CD4-positive, alpha-beta T cell treated with Interleukin-21 for 1 hour (primary cell): ENCODE measurements at places on chromosomes 12 and 14.

DNA sequence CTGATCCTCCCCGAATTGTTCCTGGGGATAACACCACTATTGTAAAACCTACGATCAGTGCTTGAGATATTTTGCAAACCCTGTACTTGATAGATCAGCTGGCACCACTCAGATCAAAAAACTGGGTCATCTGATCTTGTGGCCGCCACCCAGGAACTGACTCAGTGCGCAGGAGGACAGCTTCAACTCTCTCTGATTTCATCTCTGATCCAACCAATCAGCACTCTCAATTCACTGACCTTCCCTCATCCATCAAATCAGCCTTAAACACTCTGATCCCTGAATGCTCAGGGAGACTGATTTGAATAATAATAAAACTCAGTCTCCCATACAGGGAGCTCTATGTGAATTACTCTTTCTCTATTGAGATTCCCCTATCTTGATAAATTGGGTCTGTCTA is 4.2 kb upstream of the XPOT start:
- DNase-seq, result peak; percentile 61

DNA sequence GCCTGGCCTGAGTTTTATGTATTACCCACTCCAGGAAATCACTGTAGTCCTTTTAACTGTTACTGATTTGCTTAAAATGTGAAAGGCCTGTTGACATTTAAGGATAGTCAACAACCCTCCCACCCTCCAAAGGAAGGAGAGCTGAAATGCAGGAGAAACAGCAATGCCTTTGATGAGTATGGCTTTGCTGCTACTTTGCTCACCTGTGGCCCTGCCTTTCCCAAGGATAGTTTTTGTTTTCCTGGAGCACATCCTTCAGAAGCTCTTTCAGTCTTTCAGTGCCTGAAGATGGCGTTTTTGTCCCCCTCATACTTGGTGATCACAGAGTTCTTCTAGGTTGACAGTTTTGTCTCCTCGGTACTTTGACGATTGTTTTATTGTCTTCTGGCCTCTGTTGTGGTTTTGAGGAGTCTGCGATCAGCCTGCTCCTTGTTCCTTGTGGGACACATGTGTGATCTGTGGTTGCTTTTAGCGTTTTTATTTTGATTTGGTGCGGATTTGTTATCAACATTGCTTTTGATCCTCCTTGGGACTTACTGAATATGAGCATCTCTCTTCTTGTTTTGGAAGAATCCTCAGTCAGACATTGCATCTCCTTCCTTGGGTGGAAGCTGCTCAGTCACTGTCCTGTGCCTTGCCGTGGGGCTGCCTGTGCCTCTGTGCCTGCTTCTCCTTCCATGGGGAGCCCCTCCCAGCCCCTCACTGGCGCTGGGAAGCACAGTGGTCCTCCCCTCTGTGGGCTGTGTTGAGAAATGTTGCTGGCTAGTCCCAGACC is 17.2 kb downstream of the PACS2 start:
- DNase-seq, result no peak

DNA sequence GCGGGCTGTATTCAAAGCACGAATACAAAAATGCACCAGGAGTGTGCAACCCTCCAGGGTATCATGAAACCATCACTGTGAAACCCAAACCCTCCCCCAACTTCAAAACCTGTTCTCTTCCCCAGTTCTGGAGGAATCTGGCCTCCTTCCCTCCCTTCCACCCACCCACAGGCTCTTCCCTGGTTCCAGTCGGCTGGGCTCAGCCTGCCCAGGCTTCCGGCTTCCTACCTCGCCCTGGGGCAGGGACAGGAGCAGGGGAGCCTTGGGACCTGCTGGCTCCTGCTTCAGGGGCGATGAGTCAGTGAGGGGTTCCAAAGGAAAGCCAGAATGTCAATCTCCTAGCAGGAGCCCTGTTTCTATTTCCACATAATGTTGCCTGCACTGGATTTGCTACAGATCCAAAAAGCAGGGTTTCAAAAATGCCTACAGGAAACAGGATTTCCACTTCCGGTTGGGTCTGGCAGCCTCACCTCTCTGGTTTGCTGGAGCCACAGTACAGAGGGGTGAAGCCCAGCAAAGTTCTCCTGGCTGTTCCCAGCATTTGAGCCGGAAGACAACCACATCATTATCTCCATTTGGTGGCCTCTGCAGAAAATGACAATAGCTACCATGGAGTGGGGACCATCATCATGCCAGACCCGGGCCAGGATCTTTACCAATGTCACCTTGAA is 278.3 kb downstream of the DPF3 start:
- no peak for DNase-seq

- DNase-seq, result no peak
These were observed 118.6 kb downstream of the TRMT5 start for GRCh38 chr14:60862283-60862682.

- DNase-seq, result no peak
These were observed 505.0 kb upstream of the FLRT2 start for GRCh38 chr14:85024931-85025330.

- no peak for DNase-seq
These were observed 101.9 kb upstream of the OVCH1 start for GRCh38 chr12:29599381-29599780.

- no peak for DNase-seq
These were observed 20.9 kb upstream of the KIF26A start for GRCh38 chr14:104117341-104118005.

- peak; percentile 65 for DNase-seq
These were observed 29.3 kb upstream of the PNMA1 start for GRCh38 chr14:73743431-73743931.

DNA sequence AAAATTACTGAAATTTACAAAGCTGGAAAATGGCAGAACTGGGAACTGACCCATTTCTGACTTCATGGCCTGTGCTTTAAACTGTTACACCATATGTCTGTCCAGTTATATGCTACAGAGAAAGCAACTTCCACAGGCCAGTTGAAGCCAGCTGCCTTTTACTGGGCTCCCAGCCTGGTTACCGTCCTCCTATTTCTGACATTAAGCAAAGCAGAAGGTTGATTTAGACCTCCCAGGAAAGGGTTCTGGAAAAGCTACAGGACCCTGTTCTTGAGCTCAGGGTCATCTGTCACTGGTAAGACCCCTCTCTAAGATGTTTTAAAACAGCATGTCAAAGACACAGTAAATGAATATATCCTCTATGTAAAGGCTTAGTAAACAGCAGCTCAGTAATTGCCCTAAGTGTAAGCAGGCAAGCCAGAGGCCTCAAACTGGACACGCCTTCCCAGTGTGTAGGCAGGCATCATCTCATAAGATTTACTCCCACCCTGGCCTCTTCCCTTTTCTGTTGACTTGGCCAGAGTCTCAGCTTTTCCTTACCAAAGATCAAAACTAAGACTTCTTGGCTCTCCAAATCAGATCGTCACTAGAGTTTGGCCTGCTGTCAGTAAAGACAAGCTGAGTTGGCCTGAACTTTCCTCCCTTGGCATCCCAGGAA is 55.4 kb upstream of the RNU6-8 start:
- no peak for DNase-seq

DNA sequence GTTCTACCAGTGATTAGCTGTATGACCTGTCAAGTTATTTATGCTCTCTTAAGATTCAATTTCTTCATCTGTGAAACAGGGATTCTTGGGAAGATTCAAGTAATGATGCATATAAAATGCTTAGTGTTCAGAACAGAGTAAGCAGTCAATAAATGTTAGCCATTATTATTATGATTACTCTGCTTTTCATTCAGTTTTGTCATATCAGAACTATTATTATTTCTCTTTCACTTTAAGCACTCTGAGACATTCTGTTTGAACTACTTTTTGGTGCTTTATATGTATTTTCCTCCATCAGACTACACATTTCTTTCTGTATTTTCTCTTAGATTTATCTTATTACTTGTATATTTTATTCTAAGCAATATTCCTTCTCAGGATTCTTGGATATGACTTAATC is 81.2 kb downstream of the CFAP54 start:
- no peak for DNase-seq

GRCh38 chr14:83463500-83464098 is 1929.9 kb upstream of the SEL1L start:
- no peak for DNase-seq

GRCh38 chr14:96662116-96662970 is 134.8 kb upstream of the VRK1 start:
- no peak for DNase-seq

DNA sequence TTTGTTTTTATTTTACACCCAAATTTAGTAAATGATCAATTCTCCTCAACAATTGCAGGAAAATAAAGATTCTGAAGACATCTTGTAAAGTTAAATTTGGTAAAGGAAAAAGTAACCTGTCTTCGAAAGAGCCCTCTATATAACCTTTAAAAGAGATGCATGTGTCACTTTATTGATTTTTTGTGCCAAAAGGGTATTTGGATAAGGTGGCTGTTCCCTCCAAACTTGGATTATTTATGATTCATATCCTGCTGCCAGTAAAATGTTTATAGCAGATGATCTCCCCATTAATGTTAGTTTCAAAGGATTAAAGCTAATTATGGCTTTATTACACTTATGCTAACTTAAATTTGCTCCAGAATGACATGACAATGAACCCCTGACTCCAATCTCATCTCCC is 98.8 kb downstream of the DUSP6 start:
- DNase-seq, result no peak

DNA sequence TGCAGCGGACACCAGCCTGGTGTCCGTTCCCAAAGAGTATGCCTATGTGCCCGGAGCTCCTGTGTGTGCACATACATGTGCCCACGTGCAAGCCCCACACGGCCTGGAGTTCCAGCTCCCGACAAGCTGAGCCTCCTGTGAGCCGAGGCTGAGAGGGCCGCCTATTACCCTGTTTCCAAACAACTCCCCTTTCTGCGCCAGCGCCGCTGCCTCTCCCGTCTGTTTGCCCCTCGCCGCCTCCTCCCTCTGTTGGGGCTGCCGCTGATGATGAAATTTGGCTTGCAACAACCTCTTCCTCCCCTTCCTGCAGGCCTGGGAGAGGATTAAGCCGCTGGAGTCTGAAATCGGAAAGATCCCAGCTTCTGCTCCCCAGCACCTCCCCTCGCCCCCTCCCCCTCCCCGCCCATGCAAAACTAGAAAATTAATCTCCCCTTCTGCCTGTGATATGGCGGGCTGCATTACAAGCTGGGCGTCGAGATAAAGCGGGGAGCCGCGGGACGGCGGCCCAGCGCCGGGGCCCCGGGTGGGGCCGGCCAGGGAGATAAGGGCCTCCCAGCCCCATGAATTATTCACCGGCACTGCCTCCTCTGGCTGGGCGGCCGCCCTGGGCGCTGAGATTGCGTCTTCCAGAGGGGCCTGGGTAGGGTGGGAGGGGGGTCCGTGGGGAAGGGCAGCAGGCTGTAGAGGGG is 6.8 kb upstream of the ASIC1 start:
- DNase-seq, result no peak
